Peyer's patch (tissue), 4 donors: ENCODE measurements at places on chromosomes 6 and 20.

GRCh38 chr6:37791156-37791919, 28.2 kb upstream of the ZFAND3 start:
- no peak overlapping the region for H3K27ac ChIP-seq
- no peaks in the 10 kb centered on the region for H3K36me3 ChIP-seq
- H3K27me3 ChIP-seq = no peaks in the 10 kb centered on the region
- H3K4me1 ChIP-seq = peaks cover 4% of the 10 kb centered on the region

GRCh38 chr6:134169871-134170486, 117.6 kb upstream of the SLC2A12 start:
- H3K27ac ChIP-seq = no peak overlapping the region
- H3K4me3 ChIP-seq = no peak overlapping the region
- no peaks in the 10 kb centered on the region for H3K27me3 ChIP-seq

- no peak overlapping the region for H3K27ac ChIP-seq
- DNase-seq = no peak
- no peaks in the 10 kb centered on the region for H3K36me3 ChIP-seq
These were observed 20.0 kb downstream of the PRPF6 start for GRCh38 chr20:64000906-64001305.

DNA sequence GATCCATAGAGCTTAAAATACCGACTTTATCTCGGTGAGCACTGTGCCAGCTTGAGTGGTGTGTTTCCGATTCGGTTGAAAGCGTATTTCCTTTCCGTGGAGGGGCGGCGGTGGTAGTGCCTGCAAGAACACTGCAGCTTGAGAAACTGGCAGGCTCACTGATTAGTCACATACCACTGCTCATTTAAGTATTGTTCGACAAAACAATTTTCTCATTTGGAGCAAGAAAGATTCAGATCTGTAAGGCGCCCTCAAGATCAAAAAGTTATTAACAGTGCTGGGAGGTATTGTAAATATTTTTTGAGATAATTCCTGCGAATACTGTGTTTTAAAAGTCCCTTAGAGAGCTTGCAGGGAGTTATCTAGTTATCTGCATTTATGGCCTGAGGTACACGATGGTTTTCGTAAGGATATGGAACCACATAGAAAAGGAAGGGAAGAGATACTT, 1.3 kb downstream of the MAPK14 start:
- no peaks in the 10 kb centered on the region for H3K27me3 ChIP-seq
- H3K4me1 ChIP-seq = no peaks in the 10 kb centered on the region
- H3K27ac ChIP-seq = peak overlapping the region; percentile 84

GRCh38 chr6:29142309-29142708, 28.4 kb upstream of the OR2J2 start:
- H3K4me3 ChIP-seq = no peak overlapping the region
- DNase-seq = no peak
- no peaks in the 10 kb centered on the region for H3K4me1 ChIP-seq
- H3K27ac ChIP-seq = no peak overlapping the region

GRCh38 chr20:33667245-33667675, 517 bp downstream of the ACTL10 start:
- H3K27ac ChIP-seq = peak overlapping the region; percentile 92
- H3K27me3 ChIP-seq = no peaks in the 10 kb centered on the region
- no peaks in the 10 kb centered on the region for H3K4me1 ChIP-seq
- DNase-seq = peak; percentile 81
- peak overlapping the region; percentile 64 for H3K4me3 ChIP-seq

DNA sequence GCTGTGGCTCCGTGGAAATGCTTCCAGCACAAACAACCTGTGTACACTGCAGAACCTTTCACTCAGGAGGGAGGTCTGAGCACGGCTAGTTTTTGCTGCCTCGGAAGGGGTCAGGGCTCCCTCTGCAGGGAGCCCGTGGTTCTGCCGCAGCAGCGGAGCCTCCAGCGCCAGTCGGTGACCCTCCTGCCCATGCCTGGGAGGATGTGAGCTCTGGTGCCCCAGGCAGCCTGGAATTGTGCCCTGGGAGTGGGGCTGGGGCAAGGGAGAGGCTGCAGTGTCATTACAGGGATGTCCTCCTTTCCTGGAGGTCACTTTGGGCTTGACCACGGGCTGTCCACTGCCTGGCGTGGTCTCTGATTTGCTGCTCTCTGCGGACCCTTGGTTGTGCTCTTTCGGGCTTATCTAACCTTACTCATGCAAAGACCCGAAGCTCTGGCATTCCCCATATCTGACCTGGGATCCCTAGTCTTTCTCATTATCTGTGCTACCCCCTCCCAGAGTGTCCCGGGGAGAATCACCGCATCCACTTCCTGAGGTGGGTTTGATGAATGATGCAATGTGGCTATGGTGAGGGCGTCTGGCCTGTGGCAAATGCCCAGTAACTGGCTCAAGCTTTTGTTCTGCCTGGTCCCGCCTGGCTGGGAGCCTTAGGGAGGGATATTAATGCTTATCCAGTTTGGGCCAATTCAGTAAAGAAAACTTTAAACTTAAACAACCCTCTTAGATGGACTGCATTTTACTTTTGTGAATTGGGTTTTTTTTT, 59.6 kb upstream of the TAGAP start:
- H3K4me1 ChIP-seq = peaks cover 13% of the 10 kb centered on the region
- no peak overlapping the region for H3K4me3 ChIP-seq
- H3K36me3 ChIP-seq = no peaks in the 10 kb centered on the region
- H3K27ac ChIP-seq = peak overlapping the region; percentile 81

GRCh38 chr20:58524814-58525213, 9.6 kb upstream of the APCDD1L start:
- no peak overlapping the region for H3K4me3 ChIP-seq
- no peak overlapping the region for H3K27ac ChIP-seq
- H3K36me3 ChIP-seq = no peaks in the 10 kb centered on the region
- H3K27me3 ChIP-seq = no peaks in the 10 kb centered on the region

DNA sequence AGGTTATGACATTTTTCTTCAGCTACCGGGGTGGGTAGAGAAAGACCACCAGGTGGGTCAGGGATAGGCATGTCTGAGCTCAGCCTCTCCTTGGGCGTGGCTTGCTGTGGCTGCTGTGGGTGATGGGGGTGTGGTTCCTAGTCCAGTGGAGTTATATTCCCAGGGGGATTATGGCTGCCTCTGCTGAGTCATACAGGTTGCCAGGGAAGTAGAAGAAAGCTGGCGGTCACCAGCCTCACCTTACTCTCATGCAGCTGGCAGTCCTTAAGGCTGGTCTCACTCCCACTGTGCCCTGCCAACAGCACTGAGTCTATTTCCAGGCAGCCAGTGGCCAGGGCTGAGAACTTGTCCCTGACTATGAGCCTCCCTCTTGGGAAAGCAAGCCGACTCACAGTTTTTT, 130.0 kb downstream of the SCP2D1 start:
- H3K4me1 ChIP-seq = no peaks in the 10 kb centered on the region
- no peaks in the 10 kb centered on the region for H3K36me3 ChIP-seq
- no peaks in the 10 kb centered on the region for H3K27me3 ChIP-seq
- H3K27ac ChIP-seq = no peak overlapping the region
- no peak for DNase-seq
